ENCODE measurements at places on chromosomes 7 and 10.

- no peak for DNase-seq
Observed at GRCh38 chr7:151257990-151258389, 9.5 kb upstream of the SMARCD3 start.

- no peak for DNase-seq
Observed at GRCh38 chr10:110821508-110821907, 50.2 kb upstream of the PDCD4 start.

DNA sequence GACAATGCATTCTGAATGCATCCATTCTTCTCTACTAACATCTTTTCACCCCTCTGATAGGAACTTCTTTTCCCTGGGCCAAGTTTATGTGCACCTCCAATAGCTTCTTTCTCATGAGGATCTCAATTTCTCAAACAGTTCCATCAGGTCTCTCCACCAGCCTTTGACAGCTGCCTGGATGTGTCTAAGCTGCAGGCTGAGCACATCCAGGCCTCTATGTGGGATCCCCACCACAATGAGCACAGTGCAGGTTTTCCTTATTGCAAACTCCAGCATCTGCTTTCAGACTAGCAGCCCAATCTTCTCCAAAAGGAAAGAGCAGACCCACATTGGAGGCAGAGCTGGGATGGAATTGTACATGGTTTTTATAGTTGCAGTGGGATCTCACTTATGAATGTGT is 145.3 kb upstream of the TBX20 start:
- DNase-seq: no peak

GRCh38 chr10:99534450-99534938 is 1.8 kb downstream of the NKX2-3 start:
- DNase-seq: no peak

DNA sequence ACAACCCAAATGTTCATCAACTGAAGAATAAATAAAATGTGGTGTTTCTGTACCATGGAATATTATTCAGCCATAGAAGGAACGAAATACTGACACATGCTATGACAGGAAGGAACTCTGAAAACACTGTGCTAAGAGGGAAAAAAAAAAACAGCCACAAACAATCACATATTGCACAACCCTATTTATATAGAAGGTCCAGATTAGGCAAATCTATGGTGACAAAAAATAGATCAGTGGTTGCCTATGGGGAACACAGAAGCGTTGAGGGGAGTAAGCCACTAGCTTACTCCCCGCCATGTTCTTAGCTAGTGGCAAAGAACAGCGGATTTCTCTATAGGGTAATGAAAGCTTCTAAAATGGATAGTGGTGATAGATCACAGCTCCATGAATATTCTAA is 198.4 kb downstream of the TPST1 start:
- DNase-seq: no peak

- no peak for DNase-seq
Observed at GRCh38 chr7:46485481-46486065, 564.5 kb upstream of the IGFBP3 start.

- no peak for DNase-seq
Observed at GRCh38 chr10:46218921-46219320, 67.9 kb upstream of the ANTXRL start.

- no peak for DNase-seq
Observed at GRCh38 chr7:45160417-45160881, 2.9 kb downstream of the RAMP3 start.

DNA sequence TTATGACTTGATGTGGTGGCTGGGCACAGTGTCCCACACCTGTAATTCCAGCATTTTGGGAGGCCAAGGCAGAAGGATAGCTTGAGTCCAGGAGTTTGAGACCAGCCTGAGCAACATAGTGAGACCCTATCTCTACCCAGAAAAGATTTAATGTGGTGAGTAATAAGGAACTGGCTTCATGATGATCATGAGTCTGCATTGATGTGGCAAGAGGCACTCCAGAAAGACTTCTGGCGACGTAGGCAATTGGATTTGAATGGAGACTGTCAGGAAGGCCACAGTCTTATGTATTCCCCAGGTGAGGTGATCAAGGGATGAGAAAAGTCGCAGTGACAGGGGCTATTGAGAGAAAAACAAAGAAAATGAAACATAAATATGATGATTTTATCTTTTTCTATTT is 138.0 kb downstream of the CACNB2 start:
- DNase-seq: no peak

- no peak for DNase-seq
Observed at GRCh38 chr7:20270867-20271266, 53.7 kb upstream of the MACC1 start.

DNA sequence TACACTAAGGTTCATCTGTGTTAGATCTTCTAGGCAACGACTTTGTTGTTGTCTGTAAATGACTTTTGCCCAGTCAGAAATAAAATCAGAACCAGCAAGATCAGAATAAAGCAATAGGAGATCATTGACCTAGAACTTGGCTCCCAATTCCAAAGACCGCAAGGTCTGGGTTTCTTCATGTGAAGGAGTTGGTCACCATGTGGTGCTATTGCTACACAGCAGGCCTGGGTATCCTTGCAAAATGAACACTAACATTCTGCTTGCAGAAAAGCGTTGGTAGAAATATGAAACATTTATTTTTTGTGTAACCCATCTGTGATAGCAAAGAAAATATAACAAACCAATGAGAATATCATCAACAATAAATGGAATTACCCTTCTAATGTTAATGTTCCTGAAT is 831.0 kb downstream of the NXPH1 start:
- no peak for DNase-seq

DNA sequence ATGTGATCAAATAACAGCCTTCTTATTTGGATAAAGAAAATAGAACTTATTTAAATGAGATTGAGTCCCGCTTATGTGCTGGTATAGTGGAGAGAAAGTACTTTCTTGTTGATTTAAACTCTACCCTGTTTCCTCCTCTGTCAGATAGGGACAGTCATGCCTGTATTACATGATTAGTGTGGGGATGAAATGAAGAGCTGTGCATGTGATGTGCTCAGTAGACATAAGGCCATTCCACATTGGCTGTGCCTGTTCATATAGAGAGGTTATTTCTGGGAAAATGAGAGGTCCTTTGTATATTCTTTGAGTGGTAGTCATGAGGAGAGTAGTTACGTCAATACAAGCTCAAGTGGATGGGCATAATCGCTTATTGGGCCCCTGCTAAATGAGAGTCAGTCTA is 5.7 kb downstream of the MTURN start:
- DNase-seq: no peak

DNA sequence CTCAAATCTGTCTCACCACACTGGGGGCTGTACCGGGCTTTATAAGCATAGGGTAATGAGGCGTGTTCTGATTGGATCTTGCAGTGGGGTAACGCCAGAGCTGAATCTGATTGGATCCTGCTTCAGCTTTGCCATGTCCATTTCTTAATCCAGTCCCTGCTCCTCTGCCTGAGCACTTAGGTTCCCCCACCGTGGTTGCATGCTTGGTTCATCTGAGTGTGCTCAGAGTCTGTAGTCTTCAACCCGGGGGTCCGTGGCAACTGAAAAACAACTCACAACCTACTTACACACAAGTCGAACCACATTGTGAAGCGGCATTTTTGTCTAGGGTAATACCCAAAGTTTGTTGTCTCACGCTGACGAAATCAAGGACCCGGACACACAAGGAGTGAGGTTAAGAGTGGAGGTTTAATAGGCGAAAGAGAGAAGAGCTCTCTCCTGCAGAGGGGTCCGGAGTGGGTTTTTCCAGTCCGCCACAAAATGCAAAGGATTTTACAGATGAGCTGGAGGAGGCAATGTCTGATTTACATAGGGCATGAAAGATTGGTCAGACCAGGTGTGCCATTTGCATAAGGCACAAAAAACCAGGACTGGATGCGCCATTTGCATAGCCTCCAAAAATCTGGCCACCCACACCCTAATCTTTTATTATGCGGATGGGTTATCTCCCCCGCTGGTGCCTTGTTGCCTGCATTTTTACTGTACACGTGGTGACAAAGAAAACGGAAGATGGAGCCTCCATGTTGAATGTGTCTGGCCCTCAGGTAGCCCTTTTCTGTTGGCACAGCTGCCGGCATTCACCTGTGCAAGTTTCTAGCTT is 641.8 kb upstream of the FOXK1 start:
- DNase-seq: no peak

DNA sequence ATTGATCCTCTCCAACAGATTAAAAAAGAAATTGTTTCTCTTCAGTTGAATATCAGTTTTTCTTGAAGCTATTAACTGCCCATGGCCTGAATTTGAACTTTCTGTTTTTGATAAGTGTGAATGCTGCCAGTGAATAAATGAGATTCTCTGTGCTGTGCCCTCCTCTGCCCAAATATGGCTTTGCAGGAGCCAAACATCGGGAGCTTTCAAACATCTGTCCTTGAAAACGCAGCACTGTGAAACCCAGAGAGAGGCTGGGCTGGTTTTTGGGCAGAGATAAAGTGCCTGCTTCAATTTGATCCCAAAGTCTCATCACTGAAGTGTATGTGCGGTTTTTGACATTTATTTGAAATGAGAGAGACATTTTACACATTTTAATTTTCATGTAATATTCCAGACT is 268.3 kb upstream of the SHH start:
- DNase-seq: no peak

DNA sequence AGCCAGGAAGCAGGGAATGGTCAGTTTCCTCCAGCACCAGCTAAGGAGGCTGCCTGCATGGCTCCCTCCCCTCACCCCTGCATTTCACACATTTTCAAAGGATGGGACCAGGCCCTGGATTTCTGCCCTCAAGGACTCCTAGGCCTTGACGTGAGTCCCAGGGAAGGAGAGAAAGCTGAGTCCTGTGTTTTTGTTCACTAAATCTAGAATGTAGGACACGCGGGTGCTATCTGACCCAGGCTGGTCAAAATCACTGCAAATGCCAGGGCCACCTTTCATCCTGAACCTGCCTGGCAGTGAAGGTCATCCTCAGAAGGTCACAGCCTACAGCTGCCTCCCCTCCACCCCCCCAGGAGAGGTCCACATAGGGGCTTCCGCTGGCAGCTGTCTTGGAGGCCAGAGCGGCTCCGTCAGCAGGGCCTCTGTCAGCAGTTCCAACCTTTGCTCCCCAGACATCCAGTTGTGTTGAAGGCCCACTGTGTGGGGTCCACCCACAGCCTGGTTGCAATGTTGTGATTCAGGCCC is 18.0 kb downstream of the RHBDD2 start:
- DNase-seq: no peak

- DNase-seq: no peak
Observed at GRCh38 chr7:121180436-121181063, 148.2 kb upstream of the WNT16 start.
